Airway epithelial cell (primary cell): ENCODE measurements at places on chromosomes 6 and 20. TPM values are rescaled to one million over a fixed set of nuclear protein-coding genes. Genes with fewer than 3 reads are reported as not detected.

Gene SLC16A10
- under 0.01 and 0.09 TPM in 2 replicates for total RNA-seq

Gene ME1
- 29.6 and 34.1 TPM in 2 replicates for total RNA-seq

Gene FRK
- 2.7 and 3.7 TPM in 2 replicates for total RNA-seq

Gene IYD
- 0.56 TPM in 1 of 2 replicates, not detected in the other for total RNA-seq

Gene TMEM200A
- 0.14 and 0.98 TPM in 2 replicates for total RNA-seq
